ENCODE measurements at places on chromosomes 5 and 9. TPM values are rescaled to one million over a fixed set of nuclear protein-coding genes. Genes with fewer than 3 reads are reported as not detected.

Gene LMX1B
- 1.4 TPM for total RNA-seq

Gene NPR3
- 6.5 TPM for total RNA-seq

Gene CCL27
- total RNA-seq = 0.33 TPM

Gene GM2A
- total RNA-seq = 41.6 TPM

Gene COL23A1
- total RNA-seq = 2.0 TPM

Gene DDX46
- 38.7 TPM for total RNA-seq

Gene GADD45G
- total RNA-seq = 9.2 TPM

Gene PCDHB2
- 3.2 TPM for total RNA-seq

Gene PHF24
- total RNA-seq = 1.0 TPM

Gene GPRIN1
- 1.1 TPM for total RNA-seq

Gene C1QTNF2
- total RNA-seq = 7.1 TPM

Gene FAM221B
- not detected for total RNA-seq

Gene TOR4A
- 5.3 TPM for total RNA-seq

Gene IER5L
- total RNA-seq = 35.0 TPM

Gene MFAP3
- 26.0 TPM for total RNA-seq

Gene NIPAL4
- total RNA-seq = 0.37 TPM

Gene MOB3B
- total RNA-seq = 4.0 TPM

Gene LRRC70
- total RNA-seq = 6.8 TPM

Gene HTR4
- 0.32 TPM for total RNA-seq

Gene PCDHA7
- not detected for total RNA-seq

Gene PDE8B
- total RNA-seq = 15.1 TPM

Gene LAMC3
- 0.29 TPM for total RNA-seq

Gene LURAP1L
- total RNA-seq = 13.9 TPM

Gene RALGPS1
- total RNA-seq = 7.8 TPM

Gene SVEP1
- total RNA-seq = 97.9 TPM

Gene ZNF658
- 5.0 TPM for total RNA-seq

Gene SPRY4
- total RNA-seq = 12.5 TPM

Gene IGFBPL1
- total RNA-seq = 5.5 TPM

Gene AFF4
- 78.2 TPM for total RNA-seq

Gene FSTL4
- total RNA-seq = 0.46 TPM

Gene HAVCR1
- not detected for total RNA-seq

Gene REEP2
- 13.0 TPM for total RNA-seq

Gene SOHLH1
- total RNA-seq = not detected

Gene PDE6A
- total RNA-seq = not detected

Gene NMUR2
- total RNA-seq = not detected

Gene LCN10
- 9.2 TPM for total RNA-seq

Gene ITGA2
- 21.3 TPM for total RNA-seq

Gene ANXA2R
- total RNA-seq = 4.7 TPM
